ENCODE measurements at places on chromosomes 4 and X.

GRCh38 chrX:130267956-130268448 lies 697 bp downstream of the ZNF280C start:
- DNase-seq: no peak

GRCh38 chrX:104318330-104319009 lies 63.7 kb upstream of the ESX1 start:
- no peak for DNase-seq

- DNase-seq: no peak
These were observed 98.8 kb downstream of the SOWAHB start for GRCh38 chr4:76799140-76799539.

DNA sequence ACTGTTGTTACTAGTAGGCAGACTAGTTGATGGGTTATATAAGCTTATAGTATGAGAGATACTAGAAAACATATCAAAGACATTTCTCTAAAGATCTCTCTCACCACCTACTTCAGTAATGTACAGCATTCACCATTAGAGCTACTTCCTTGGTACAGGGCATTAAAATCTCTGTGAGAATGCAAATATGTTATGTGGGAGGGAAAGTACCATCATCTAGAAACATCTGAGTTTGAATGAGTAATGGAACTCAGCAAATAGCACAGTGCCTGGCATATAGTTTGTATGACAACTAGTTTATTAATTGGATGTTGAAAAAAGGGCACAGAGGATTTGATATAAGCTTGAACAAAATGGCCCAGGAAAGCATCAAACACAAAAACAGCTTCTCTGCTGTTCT lies 211.1 kb downstream of the GLUD2 start:
- no peak for DNase-seq

DNA sequence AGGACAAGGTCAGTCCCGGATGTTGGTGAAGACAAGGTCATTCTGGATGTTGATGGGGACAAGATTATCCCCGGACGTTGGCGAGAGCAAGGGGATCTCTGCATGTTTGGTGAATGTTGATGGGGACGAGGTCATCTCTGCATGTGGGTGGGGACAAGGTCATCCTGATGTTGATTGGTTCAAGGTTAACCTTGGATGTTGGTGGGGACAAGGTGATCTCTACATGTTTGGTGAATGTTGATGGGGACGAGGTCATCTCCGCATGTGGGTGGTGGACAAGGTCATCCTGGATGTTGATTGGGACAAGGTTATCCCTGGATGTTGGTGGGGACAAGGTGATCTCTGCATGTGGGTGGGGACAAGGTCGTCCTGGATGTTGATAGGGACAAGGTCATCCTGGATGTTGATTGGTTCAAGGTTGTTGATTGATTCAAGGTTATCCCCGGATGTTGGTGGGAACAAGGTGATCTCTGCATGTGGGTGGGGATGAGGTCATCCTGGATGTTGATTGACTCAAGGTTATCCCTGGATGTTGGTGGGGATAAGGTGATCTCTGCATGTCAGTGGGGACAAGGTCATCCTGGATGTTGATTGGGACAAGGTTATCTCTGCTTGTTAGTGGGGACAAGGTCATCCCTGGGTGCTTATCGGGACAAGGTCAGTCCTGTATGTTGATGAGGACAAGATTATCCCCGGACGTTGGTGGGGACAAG lies 28.8 kb upstream of the PLCXD1 start:
- DNase-seq: no peak

GRCh38 chr4:163063891-163064290 lies 102.8 kb downstream of the NAF1 start:
- DNase-seq: no peak

DNA sequence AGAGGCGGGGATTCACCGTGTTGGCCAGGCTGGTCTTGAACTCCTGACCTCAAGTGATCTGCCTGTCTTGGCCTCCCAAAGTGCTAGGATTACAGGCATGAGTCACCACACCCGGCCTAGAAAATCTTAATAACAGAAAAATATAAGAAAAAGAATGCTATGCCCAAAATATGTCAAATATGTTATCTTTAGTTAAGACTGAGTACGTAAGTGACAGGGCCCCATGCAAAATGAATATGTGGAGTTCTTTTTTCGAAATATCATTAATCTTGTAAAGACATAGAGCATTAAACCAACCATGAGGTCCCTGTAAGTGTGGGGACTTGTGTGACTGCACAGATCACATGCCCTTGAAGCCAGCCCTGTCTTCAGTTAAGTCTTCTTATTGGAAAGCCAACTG lies 8.9 kb upstream of the ZNF518B start:
- DNase-seq: no peak

- no peak for DNase-seq
These were observed 15.5 kb upstream of the HPGDS start for GRCh38 chr4:94358101-94358500.

DNA sequence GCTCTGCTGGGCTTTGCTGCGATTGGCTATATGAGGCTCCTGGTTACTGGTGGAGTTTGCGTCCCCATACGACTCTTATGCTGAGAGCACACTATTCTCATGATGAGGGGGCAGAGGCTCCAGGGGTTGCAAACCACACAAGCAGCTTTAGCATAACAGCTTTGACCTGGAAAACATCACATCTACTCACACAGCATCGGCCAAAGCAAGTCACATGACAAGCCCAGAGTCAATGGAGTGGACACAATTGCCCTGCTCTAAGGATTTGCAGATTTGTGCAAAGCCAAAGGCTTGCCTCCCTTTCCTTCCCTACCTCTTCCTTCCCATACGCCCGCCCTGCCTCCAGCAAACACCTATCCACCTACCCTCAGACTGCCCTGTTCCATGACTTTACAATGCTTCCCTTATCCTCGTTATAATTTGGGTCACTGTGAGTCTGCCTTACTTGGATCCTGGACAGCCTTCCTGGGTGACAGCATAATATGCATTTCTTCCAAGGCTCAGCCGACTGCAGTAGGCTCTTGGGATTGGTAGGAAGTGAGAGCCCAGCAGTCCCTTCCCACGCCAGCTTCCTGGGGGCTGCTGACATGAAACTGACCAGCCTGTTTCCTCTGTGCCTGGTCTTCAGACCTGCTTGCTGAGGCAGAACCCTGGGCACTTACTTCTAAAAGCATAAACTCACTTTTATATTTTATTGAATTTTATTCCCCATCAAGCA lies 208.2 kb upstream of the PSAPL1 start:
- no peak for DNase-seq

- DNase-seq: no peak
These were observed 180.6 kb downstream of the OPHN1 start for GRCh38 chrX:68252664-68253063.

DNA sequence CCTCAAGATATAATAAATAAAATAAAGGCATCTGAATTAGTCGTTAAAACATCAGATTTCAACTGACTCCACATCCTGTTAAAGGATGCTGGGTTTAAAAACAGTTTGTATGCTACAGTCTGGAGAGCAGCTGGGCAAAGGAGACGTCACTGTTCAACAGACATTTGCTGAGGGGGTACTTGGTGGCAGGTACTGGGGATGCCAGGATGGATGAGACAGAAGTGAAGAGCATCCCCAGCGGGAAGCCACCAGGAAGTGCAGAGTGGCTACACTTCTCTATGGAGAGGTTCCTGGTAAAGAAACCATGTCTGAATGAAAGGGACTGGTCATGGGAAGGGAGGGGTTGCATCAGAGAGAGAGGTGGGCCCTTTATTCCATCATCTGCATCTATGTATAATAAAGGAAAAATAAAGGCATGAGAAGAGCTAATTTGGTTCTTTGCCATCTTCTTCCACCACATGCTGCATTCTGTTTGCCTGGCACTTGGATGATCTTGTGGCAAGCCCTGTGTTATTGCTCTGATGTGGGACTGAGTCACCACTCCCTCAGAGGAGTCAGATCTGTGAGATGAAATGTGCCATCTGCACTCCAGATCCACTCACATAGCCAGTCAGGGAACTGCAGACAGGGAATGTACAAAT lies 145.0 kb downstream of the SOWAHB start:
- no peak for DNase-seq

DNA sequence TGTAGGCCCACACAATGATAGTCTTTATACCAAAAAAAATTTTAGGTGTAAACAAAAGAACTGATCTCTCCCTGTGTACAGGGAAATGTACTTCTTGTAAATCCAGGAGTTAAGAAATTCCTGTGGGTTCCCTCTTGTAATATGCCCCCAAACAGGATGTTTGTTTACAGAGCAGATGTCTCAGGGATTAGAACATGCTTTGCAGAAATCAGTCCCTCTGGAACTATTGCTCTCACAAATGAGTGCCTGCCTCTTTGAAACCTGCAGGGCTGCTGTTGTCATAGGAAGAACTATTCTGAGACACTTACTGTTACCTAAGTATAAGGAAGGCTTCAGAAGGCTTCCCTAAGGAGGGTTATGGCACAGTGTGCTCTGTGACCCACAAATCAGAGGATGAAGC lies 35.6 kb downstream of the PAK3 start:
- no peak for DNase-seq

DNA sequence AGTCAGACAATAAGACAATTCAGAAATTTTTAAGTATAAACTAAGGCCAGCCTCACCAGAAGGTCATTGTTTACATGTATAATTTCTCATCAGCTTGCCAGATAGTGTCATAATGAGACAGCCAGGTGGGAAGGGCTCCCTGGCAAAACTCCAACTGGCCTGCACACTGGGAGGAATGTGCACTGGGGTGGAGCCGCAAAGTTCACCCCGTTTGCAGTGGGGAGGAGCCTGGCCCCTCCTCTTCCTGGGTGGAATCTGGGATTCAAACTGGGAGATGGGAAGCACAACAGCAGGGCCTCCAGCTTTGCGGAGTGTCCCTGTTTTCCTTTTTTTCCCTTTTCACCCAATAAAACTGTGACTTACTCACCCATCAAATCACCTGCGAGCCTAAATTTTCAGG lies 329.9 kb downstream of the SMARCA1 start:
- DNase-seq: peak; percentile 30

- DNase-seq: no peak
These were observed 195.3 kb upstream of the LNX1 start for GRCh38 chr4:53786632-53787031.

- DNase-seq: no peak
These were observed 10.2 kb downstream of the CD40LG start for GRCh38 chrX:136658151-136658550.

- no peak for DNase-seq
These were observed 345.3 kb upstream of the BMP3 start for GRCh38 chr4:80685214-80685613.

GRCh38 chr4:110197529-110198042 lies 829 bp downstream of the ELOVL6 start:
- peak; percentile 25 for DNase-seq

GRCh38 chr4:2280531-2281300 lies 18.8 kb upstream of the MXD4 start:
- no peak for DNase-seq

DNA sequence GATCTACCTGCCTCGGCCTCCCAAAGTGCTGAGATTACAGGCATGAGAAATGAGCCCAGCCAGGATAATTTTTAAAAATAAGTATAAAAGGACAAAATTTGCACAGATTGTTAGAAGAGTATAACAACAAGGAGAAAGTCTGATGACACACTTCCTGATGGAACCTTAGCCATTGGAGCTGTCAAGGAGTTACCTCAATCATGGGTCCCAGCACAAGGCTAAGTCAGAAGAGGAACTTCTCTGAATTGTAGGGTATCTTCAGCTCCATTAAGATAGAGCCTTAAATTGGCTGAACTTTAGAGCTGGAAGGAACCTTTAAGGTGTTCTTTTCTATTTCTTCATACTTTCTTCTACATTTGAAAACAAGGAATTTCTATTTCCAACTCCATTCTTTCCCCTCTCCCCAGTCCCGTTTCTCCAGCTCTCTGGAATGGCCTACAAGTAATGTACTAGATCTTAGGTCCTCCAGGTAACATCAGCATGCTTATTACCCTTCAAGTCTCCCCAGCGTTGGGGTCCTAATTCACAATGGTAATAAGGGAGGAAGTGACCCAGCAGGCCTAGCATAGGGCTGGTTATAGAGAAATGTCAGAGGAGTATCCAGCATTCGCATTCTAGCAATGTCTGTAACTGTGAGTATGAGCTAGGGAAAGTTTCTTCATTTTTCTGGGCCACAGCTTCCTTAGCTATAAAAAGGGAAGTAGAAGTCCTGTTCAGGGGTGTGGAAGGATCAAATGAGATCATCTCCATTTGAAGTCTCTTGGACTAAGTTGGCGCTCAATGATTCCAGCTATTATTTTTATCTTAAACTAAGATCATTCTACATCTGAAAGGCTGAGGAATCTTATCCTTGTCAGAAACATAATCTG lies 18.5 kb upstream of the RBPJ start:
- DNase-seq: no peak

DNA sequence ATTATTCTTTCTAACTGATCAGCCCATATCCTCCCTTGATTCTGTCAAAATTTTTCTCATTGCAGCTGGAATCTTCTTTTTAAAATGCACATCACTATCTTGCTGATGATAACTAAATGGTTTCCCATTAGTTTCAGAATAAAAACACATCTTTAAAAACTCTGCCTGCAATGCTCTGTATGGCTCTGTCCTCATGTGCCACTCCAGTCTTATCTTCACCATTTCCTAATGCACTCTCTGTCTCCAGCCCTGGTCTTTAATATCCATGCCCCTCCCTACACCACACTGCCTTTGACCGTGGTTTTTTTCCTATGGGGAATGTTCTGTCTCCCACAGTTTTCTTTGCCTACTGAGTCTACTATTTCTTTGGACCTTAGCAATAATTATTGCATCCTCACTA lies 244.1 kb upstream of the ARSJ start:
- DNase-seq: no peak

DNA sequence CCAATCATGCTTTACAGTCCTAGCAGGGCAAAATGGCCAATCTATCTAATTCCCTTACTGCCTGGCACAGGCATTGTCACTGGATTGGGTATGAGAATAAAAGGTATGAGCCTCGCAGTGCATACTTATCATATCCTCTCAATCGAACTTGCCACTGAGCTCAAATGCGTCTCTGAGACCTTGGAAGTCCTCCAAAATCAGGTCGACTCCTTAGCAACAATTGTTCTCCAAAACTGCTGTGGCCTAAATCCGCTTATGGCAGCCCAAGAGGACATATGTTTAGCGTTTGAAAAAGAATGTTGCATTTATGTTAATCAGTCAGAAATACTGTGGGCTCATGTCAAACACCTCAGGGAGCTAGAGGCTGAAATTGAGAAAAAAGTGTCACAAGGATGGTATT lies 69.7 kb downstream of the SPIN4 start:
- DNase-seq: no peak

- no peak for DNase-seq
These were observed 443.2 kb upstream of the FRG1 start for GRCh38 chr4:189497516-189497915.

GRCh38 chr4:94442251-94442650 lies 9.5 kb upstream of the PDLIM5 start:
- no peak for DNase-seq

DNA sequence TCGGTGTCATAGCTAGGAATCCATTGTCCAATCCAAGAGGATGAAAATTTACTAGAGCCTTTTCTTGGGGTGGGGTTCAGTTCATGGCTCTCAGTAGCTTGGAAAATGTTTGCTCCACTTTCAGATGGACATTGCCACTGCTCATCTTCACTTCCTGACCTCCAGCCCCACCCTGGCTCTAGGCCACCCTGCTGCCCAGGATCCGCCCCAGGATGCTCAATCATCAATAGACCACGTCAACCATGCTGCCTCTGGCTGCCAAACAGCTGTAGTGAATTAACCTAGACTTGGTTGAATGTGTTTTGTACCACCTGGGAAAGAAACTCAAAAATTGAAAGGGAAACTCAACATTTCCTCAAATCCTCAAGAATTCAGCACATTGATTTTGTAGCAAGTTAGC lies 37.2 kb upstream of the HSD17B10 start:
- DNase-seq: no peak

Data from left ventricle myocardium inferior (tissue), 1 donor.